Heart left ventricle (tissue), 16 donors: ENCODE measurements at places on chromosomes 12 and 14. TPM values are rescaled to one million over a fixed set of nuclear protein-coding genes. Genes with fewer than 3 reads are reported as not detected.

The AHNAK2 gene
- 2.6 TPM for total RNA-seq

The VDR gene
- 0.15 TPM for total RNA-seq

The ART4 gene
- 0.44 TPM for total RNA-seq

The POLR3B gene
- 12.3 TPM for total RNA-seq

The GNG2 gene
- 3.3 TPM for total RNA-seq

The TUBA1C gene
- total RNA-seq: 74.1 TPM

The AMHR2 gene
- 1.0 TPM for total RNA-seq

GRCh38 chr12:27331927-27332324 is 710 bp upstream of the BMAL2 start:
- H3K4me1 ChIP-seq: peaks cover 8% of the 10 kb centered on the region
- H3K4me3 ChIP-seq: peak overlapping the region; percentile 71

GRCh38 chr14:21525571-21525961 is 580 bp downstream of the SALL2 start:
- H3K4me1 ChIP-seq: peaks cover 6% of the 10 kb centered on the region
- no peak overlapping the region for H3K27ac ChIP-seq
- peak overlapping the region; percentile 63 for H3K4me3 ChIP-seq
- no peaks in the 10 kb centered on the region for H3K27me3 ChIP-seq
- DNase-seq: no peak
- H3K36me3 ChIP-seq: no peaks in the 10 kb centered on the region

GRCh38 chr14:99815696-99816095 is 22.5 kb downstream of the EML1 start:
- no peak overlapping the region for H3K4me3 ChIP-seq
- no peaks in the 10 kb centered on the region for H3K27me3 ChIP-seq
- H3K36me3 ChIP-seq: no peaks in the 10 kb centered on the region
- DNase-seq: no peak
- no peak overlapping the region for H3K27ac ChIP-seq
- peaks cover 5% of the 10 kb centered on the region for H3K4me1 ChIP-seq

- H3K27me3 ChIP-seq: no peaks in the 10 kb centered on the region
- DNase-seq: no peak
- no peak overlapping the region for H3K27ac ChIP-seq
- peaks cover 8% of the 10 kb centered on the region for H3K4me1 ChIP-seq
- H3K36me3 ChIP-seq: no peaks in the 10 kb centered on the region
- H3K4me3 ChIP-seq: no peak overlapping the region
These were observed 4.6 kb upstream of the RPL6 start for GRCh38 chr12:112413855-112414625.

- no peak overlapping the region for H3K27ac ChIP-seq
- no peak overlapping the region for H3K4me3 ChIP-seq
- DNase-seq: no peak
- H3K27me3 ChIP-seq: no peaks in the 10 kb centered on the region
- H3K36me3 ChIP-seq: no peaks in the 10 kb centered on the region
These were observed 20.0 kb downstream of the BEST3 start for GRCh38 chr12:69679119-69679518.

DNA sequence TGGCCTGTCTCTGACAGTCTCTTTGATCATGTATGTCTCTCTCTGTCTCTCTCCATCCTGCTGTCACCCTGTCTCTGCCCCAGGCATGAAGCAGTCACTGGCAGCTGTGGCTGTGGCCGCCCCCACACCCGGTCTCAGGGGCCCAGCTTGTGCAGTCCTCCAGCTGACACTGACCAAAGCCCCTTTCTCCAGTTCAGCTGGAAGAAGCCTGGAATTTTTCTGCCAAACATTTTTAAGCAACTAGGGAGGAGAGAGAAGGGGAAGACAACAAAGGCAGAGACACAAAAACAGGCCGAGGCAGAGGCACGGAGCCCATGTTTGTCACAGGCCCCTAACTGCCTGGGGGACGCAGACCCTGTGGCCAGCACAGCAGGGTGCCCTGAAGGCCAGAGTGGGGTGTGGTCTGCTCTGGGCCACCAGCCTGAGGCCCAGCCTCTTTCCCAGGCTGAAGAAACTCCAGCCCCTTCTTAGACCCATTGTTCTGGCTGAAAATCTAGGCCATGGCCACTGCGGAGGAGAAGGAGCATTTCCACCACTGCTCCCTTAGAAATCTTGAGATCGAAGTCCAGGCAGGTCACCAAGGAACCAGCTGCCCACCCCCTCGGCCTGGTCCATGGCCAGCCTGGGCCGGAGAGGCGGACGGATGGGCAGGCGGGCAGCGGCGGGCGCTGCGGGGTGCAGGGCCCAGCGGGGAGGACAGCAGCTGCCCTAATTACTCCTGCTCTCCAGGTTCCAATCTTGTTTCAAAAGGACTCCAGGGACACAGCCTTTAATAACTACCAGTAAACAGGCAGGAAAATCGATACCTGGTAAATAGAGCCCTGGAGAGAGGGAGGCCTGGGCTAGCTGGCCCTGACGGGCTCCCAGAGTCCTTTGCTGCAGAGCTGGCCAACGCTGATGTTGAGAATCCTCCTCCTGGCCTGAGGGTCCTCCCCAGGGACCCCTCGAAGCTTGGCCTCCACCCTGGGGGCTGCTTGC is 14.9 kb downstream of the DTX1 start:
- H3K4me1 ChIP-seq: peaks cover 7% of the 10 kb centered on the region
- DNase-seq: no peak
- H3K27ac ChIP-seq: peak overlapping the region; percentile 56

DNA sequence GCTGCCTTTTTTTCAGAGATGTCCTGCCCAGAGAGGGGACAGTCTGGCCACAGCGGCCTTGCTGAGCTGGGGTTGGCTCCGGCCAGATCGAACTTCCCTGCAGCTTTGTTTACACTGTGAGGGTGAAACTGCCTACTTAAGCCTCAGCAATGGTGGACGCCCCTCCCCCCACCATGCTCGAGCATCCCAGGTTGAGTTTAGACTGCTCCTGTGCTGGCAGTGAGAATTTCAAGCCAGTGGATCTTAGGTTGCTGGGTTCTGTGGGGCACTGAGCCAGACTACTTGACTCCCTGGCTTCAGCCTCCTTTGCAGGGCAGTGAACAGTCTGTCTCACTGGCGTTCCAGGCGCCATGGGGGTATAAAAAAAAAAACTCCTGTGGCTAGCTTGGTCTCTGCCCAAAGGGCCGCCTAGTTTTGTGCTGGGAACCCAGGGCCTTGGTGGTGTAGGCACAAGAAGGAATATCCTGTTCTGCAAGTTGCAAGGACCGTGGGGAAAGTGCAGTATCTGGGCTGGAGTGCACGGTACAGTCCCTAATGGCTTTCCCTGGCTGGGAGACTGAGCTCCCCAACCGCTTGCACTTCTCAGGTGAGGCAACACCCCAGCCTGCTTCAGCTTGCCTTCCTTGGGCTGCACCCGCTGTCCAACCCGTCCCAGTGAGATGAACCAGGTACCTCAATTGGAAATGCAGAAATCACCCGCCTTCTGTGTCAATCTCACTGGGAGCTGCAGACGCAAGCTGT is 79.1 kb downstream of the LRIG3 start:
- H3K27ac ChIP-seq: no peak overlapping the region
- H3K4me1 ChIP-seq: no peaks in the 10 kb centered on the region

GRCh38 chr12:10369557-10370415 is 20.1 kb downstream of the KLRK1 start:
- H3K27ac ChIP-seq: no peak overlapping the region
- no peaks in the 10 kb centered on the region for H3K27me3 ChIP-seq
- no peak overlapping the region for H3K4me3 ChIP-seq
- no peak for DNase-seq

- peaks cover 47% of the 10 kb centered on the region for H3K36me3 ChIP-seq
- no peaks in the 10 kb centered on the region for H3K27me3 ChIP-seq
- no peak overlapping the region for H3K4me3 ChIP-seq
- no peak overlapping the region for H3K27ac ChIP-seq
- peaks cover 7% of the 10 kb centered on the region for H3K4me1 ChIP-seq
These were observed 25.1 kb downstream of the ACVR1B start for GRCh38 chr12:51976376-51977160.

- no peaks in the 10 kb centered on the region for H3K27me3 ChIP-seq
- no peak overlapping the region for H3K27ac ChIP-seq
- no peaks in the 10 kb centered on the region for H3K4me1 ChIP-seq
- no peak for DNase-seq
- H3K36me3 ChIP-seq: no peaks in the 10 kb centered on the region
These were observed 164.8 kb downstream of the SNAPC1 start for GRCh38 chr14:61927060-61927459.

GRCh38 chr12:114013575-114014345 is 47.6 kb upstream of the RBM19 start:
- H3K36me3 ChIP-seq: no peaks in the 10 kb centered on the region
- no peak overlapping the region for H3K4me3 ChIP-seq
- no peaks in the 10 kb centered on the region for H3K4me1 ChIP-seq

DNA sequence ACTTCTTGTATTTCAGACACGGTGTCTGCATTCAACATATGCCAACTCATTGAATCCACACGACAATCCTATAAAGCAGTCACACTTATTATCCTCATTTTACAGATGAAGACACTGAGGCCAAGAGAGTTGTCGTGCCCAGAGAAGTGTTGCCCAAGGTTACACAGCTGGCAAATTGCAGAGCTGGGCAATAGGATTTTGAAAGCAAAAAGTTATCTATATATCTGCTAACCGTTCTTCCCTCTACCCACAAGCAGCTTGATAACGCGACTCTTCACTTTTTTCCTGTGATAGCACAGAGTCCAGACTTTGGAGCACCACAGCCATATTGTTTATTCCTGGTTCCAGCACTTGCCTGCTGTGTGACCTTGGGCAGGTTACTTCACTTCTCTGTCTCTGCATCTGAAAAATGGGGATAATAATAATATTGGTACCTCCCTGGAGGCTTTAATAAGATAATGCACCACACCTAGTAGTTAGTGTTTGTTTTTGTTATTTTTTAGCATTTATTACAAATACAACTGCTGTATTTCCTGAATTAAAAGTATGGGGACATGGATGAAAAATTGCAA is 82.2 kb downstream of the CHST11 start:
- no peaks in the 10 kb centered on the region for H3K36me3 ChIP-seq
- H3K27me3 ChIP-seq: no peaks in the 10 kb centered on the region
- DNase-seq: no peak
- no peak overlapping the region for H3K27ac ChIP-seq

- DNase-seq: no peak
- no peaks in the 10 kb centered on the region for H3K36me3 ChIP-seq
- H3K4me3 ChIP-seq: no peak overlapping the region
- H3K27me3 ChIP-seq: no peaks in the 10 kb centered on the region
- no peaks in the 10 kb centered on the region for H3K4me1 ChIP-seq
These were observed 240.0 kb downstream of the MDGA2 start for GRCh38 chr14:47435331-47435965.

GRCh38 chr12:127829281-127830064 is 437.5 kb upstream of the TMEM132C start:
- DNase-seq: no peak
- no peak overlapping the region for H3K4me3 ChIP-seq
- H3K36me3 ChIP-seq: no peaks in the 10 kb centered on the region
- H3K27me3 ChIP-seq: no peaks in the 10 kb centered on the region
- peaks cover 5% of the 10 kb centered on the region for H3K4me1 ChIP-seq
- H3K27ac ChIP-seq: no peak overlapping the region

DNA sequence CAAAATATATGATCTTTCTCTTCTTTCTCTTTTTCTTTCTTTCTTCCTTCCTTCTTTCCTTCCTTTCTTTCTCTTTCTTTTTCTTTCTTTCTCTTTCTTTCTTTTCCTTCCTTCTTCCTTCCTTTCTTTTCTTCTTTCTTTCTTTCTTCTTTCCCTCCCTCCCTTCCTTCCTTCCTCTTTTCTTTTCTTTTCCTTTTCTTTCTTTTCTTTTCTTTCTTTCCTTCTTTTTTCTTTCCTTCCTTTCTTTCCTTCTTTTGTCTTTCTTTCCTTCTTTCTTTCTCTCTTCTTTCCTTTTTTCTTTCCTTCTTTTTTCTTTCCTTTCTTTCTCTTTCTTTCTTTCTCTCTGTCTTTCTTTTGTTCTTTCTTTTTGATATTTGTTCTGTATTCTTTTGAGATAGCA is 1356.0 kb upstream of the SEL1L start:
- H3K4me1 ChIP-seq: no peaks in the 10 kb centered on the region
- DNase-seq: no peak
- no peaks in the 10 kb centered on the region for H3K36me3 ChIP-seq
- H3K27ac ChIP-seq: no peak overlapping the region

DNA sequence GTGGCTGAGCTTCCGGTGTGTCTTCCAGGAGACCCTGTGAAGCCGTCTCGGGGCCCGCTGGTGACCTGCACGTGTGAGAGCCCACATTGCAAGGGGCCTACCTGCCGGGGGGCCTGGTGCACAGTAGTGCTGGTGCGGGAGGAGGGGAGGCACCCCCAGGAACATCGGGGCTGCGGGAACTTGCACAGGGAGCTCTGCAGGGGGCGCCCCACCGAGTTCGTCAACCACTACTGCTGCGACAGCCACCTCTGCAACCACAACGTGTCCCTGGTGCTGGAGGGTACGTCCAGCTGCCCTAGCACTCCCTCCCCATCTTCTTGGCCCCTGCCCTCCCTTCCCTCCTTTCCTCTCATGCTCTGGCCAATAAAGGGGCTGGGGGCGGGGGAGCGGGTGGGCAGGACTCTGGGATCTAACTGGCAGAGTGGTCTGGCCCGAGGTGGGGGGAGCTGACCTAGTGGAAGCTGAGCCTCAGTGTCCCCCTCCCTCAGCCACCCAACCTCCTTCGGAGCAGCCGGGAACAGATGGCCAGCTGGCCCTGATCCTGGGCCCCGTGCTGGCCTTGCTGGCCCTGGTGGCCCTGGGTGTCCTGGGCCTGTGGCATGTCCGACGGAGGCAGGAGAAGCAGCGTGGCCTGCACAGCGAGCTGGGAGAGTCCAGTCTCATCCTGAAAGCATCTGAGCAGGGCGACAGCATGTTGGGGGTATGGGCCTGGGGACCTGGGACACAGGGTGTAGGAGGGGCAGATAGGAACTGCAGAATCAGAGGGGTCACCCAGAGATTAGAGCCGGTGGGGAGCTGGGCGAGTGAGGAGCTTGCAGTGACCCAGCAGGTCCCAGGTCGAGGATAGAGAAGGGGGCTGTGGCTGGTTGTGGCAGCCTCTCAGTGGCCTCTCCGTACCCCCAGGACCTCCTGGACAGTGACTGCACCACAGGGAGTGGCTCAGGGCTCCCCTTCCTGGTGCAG is 6.0 kb downstream of the ACVRL1 start:
- no peaks in the 10 kb centered on the region for H3K27me3 ChIP-seq
- no peak overlapping the region for H3K4me3 ChIP-seq
- H3K36me3 ChIP-seq: peaks cover 28% of the 10 kb centered on the region
- H3K4me1 ChIP-seq: peaks cover 64% of the 10 kb centered on the region

DNA sequence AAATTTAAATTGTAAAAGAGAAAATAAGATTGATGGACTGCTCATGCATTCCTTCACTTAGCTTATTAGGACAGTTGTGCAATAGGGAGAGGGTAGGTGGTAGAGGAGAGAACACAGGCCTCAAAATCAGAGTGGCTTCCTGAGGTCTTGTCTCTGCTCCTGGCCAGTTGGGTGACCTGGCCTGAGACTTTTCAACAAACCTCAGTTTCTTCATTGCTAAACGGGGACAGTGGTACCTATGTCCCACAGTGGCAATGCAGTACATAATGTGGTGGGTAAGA is 2.6 kb downstream of the MAP3K12 start:
- no peak for DNase-seq
- H3K27ac ChIP-seq: peak overlapping the region; percentile 35
- H3K4me1 ChIP-seq: peaks cover 52% of the 10 kb centered on the region
- H3K4me3 ChIP-seq: no peak overlapping the region
- no peaks in the 10 kb centered on the region for H3K36me3 ChIP-seq
